ENCODE measurements at places on chromosomes 16 and 17. TPM values are rescaled to one million over a fixed set of nuclear protein-coding genes. Genes with fewer than 3 reads are reported as not detected.

GRCh38 chr16:57736419-57737351, 1.1 kb downstream of the KATNB1 start:
- H3K36me3 ChIP-seq, result peaks cover 13% of the 10 kb centered on the region
- H3K27me3 ChIP-seq, result no peaks in the 10 kb centered on the region
- H3K4me1 ChIP-seq, result peaks cover 19% of the 10 kb centered on the region
- peak overlapping the region; percentile 99 for H3K4me3 ChIP-seq
- peak; percentile 61 for DNase-seq
- peak overlapping the region; percentile 96 for H3K27ac ChIP-seq

DNA sequence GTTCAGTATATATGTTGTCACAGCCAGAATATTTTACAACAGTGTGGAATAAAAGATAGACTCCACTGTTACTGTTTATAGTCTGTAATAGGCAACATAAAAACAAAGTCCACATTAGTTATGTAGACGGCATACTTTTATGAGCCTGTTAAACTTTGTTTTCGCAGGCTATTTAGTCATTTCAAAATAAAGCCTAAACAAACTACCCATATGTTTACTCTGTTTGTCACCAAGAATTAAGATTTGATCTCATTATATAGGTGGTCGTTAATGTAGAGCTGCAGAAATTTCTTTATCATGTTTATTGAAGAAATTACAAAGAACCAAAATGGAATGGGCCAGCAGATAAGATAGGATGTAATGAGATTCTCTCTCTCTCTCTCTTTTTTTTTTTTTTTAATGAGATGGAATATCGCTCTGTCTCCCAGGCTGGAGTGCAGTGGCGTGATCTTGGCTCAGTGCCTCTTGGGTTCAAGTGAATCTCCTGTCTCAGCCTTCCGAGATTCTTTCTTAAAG, 943.8 kb upstream of the SOX9 start:
- H3K36me3 ChIP-seq, result no peaks in the 10 kb centered on the region
- H3K27ac ChIP-seq, result no peak overlapping the region
- no peak for DNase-seq

- no peaks in the 10 kb centered on the region for H3K36me3 ChIP-seq
- DNase-seq, result no peak
- no peaks in the 10 kb centered on the region for H3K4me1 ChIP-seq
These were observed 224.1 kb upstream of the FOXF1 start for GRCh38 chr16:86285938-86286921.

GRCh38 chr17:74354123-74354522, 7.5 kb downstream of the BTBD17 start:
- peak; percentile 78 for DNase-seq
- H3K4me1 ChIP-seq, result peaks cover 2% of the 10 kb centered on the region
- H3K27me3 ChIP-seq, result peaks cover 63% of the 10 kb centered on the region
- H3K36me3 ChIP-seq, result no peaks in the 10 kb centered on the region
- no peak overlapping the region for H3K27ac ChIP-seq
- no peak overlapping the region for H3K4me3 ChIP-seq

DNA sequence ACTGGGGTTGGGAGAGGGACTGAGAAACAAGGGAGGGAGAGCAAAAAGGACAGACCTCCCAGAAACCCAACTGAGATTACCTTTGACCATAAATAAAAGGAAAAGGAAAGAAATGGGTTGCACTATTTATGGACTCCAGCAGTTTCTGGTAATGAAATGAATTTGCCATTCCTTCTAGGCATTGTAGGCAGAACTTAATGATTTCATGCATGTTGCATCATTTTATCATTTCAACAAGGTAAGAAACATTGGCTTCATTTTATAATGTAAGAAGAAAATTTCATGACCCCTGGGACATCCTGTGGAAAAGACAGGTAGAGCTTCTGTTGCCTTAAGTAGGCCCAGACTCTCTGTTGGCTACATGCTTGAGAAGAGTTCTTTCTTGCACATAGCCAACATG, 8.2 kb upstream of the CDYL2 start:
- H3K36me3 ChIP-seq, result no peaks in the 10 kb centered on the region
- no peak overlapping the region for H3K27ac ChIP-seq
- H3K4me3 ChIP-seq, result no peak overlapping the region
- peaks cover 3% of the 10 kb centered on the region for H3K27me3 ChIP-seq
- no peak for DNase-seq
- no peaks in the 10 kb centered on the region for H3K4me1 ChIP-seq

DNA sequence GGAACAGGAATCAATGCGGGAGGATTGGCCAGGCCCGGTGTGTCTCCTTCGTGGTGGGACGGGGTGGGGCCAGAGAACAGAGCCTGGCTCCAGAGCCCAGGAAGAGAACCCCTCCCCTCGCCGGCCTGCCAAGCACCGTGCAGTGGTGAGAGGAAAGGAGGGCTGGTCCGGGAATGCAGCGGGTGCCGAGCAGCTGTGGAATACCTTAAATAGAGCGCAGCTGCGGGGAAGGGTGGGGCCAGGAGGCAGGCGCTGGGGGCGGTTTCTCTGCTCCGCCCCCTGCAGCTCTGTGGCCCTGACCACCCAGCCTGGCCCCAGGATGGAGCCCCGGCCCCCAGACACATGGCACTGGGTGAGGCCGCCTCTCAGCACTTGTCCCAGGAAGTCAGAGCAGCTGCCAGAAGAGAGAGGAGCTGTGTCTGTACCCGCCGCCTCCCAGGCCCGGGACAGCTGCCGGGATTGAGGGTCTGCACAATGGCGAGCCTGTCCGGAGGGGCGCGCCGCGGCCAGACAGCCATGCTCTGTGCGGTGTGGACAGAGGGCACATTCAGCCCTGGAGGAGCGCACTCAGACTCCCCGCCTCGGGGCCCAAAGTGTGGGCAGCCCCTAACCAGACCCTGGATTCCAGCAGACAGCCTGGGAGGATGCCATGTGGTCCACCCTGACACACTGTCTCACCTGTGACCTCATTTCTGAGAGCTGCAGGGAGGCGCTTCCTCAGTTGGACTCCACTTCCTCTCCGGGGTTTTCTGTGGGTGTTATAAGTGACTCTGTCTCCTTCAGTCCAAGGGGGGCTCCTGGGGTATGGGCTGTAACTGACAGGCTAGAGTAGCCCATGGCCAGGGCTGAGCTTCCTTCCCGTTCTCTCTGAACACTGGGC, 268.8 kb downstream of the SEC14L1 start:
- peak overlapping the region; percentile 84 for H3K27ac ChIP-seq
- H3K27me3 ChIP-seq, result no peaks in the 10 kb centered on the region
- peaks cover 37% of the 10 kb centered on the region for H3K36me3 ChIP-seq
- DNase-seq, result no peak
- peak overlapping the region; percentile 73 for H3K4me3 ChIP-seq

GRCh38 chr16:83136924-83137323, 510.2 kb downstream of the CDH13 start:
- peaks cover 6% of the 10 kb centered on the region for H3K4me1 ChIP-seq
- peaks cover 2% of the 10 kb centered on the region for H3K36me3 ChIP-seq
- H3K27ac ChIP-seq, result peak overlapping the region; percentile 82

GRCh38 chr17:67520916-67521774, 144.1 kb downstream of the PITPNC1 start:
- H3K36me3 ChIP-seq, result peaks cover 18% of the 10 kb centered on the region
- no peak for DNase-seq
- no peak overlapping the region for H3K4me3 ChIP-seq
- H3K27ac ChIP-seq, result no peak overlapping the region

GRCh38 chr16:86091976-86092375, 193.0 kb downstream of the IRF8 start:
- H3K36me3 ChIP-seq, result no peaks in the 10 kb centered on the region
- H3K27ac ChIP-seq, result no peak overlapping the region
- H3K4me3 ChIP-seq, result no peak overlapping the region
- peaks cover 12% of the 10 kb centered on the region for H3K4me1 ChIP-seq
- peak; percentile 4 for DNase-seq

DNA sequence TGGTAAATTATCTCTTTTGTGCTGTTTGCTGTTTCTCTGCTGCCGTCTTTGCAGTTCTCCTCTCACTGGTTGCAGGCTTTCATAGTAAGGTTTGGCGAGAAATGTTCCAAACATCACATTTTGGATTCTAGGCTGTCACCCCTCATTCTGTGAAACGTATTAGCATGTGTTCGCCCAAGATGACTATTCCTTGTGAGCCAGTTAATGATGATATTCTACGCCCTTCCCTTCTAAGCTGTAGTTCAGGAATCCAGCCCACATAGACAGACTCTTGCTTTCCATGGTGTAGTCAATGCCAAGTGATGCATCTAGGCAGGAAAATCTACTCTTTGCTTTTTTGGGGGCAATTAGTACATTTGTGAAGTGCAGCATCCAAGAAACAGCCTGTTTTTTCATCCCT, 14.4 kb downstream of the UBFD1 start:
- H3K27me3 ChIP-seq, result no peaks in the 10 kb centered on the region
- H3K27ac ChIP-seq, result no peak overlapping the region
- peaks cover 18% of the 10 kb centered on the region for H3K36me3 ChIP-seq
- H3K4me1 ChIP-seq, result no peaks in the 10 kb centered on the region
- no peak overlapping the region for H3K4me3 ChIP-seq

GRCh38 chr16:56629531-56629930, 2.9 kb upstream of the MT1M start:
- no peak for DNase-seq
- H3K4me1 ChIP-seq, result peaks cover 20% of the 10 kb centered on the region
- peaks cover 2% of the 10 kb centered on the region for H3K36me3 ChIP-seq
- no peak overlapping the region for H3K27ac ChIP-seq
- H3K27me3 ChIP-seq, result peaks cover 52% of the 10 kb centered on the region

DNA sequence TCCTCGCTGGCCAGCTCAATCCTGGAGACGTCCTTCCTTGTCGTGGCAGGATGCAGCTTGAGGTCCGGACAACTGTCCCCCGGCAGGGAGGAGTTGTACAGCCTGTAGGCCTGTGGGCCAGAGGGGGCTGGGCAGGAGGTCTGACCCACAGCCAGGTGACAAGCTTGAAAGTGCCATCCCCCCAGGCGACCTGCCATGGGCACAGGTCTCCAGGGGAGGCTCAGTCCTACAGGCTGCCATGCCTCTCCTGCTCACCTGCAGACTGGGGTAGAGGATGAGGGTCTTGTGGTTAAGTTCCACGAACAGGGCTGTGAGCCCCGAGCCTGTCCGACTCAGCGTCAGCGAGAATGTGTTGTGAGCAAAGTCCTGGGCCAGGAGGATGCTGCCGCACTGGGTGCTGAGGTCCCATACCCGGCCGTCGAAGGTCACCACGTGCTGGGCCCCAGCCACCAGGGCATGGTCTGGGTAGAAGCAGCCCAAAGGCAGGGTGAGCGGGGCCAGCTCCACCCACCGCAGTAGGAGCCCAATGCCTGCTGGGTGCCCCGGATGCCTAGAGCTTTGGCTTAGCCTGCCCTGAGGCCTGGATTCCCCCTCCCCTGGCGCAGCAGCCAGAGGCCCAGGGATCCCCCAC, 39.8 kb downstream of the RMI2 start:
- no peak overlapping the region for H3K4me3 ChIP-seq
- H3K4me1 ChIP-seq, result peaks cover 13% of the 10 kb centered on the region
- no peaks in the 10 kb centered on the region for H3K27me3 ChIP-seq

Gene ARL5C
- not detected for total RNA-seq

Gene GNG13
- total RNA-seq, result not detected

Gene VASN
- 0.11 TPM for total RNA-seq

Gene LRRC37A
- total RNA-seq, result 7.6 TPM

Gene PRR35
- not detected for total RNA-seq

Gene MAPT
- 0.69 TPM for total RNA-seq

Gene MYO15A
- total RNA-seq, result 1.0 TPM

Gene HOXB9
- 0.11 TPM for total RNA-seq

Gene TAT
- not detected for total RNA-seq

Gene OTOP2
- not detected for total RNA-seq

Gene PHF23
- 49.9 TPM for total RNA-seq
